Esophagus muscularis mucosa (tissue), 4 donors: ENCODE measurements at places on chromosomes 4 and X.
A peak's percentile ranks its signal among the peaks of the same experiment; 100 is the strongest.

DNA sequence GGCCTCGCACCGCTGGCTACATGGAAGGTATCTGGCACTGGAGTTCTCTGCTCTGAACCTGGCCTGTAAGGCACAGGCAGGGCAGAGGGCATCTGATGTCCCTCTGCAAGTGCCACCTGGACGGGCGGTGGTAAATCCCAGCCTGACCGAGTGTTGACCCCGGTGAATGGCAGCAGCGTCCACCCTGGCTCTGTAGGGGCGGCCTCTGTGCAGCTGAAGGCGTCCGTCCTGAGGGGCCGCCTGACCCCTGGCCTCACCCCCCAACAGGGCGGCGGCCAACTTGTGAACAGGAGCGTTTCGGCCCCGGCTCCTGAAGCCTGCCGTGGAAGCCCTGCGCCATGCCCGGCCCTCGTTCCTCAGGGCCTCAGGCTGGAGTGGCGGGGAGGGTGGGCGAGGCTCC is 51.4 kb downstream of the CPZ start:
- no peak overlapping the region for H3K27ac ChIP-seq
- no peak overlapping the region for H3K4me3 ChIP-seq
- DNase-seq, result no peak
- no peaks in the 10 kb centered on the region for H3K27me3 ChIP-seq
- no peaks in the 10 kb centered on the region for H3K4me1 ChIP-seq

- H3K27ac ChIP-seq, result no peak overlapping the region
- no peak for DNase-seq
- peaks cover 67% of the 10 kb centered on the region for H3K4me1 ChIP-seq
Observed at GRCh38 chr4:6705646-6706045, 4.0 kb downstream of the MRFAP1L1 start.

DNA sequence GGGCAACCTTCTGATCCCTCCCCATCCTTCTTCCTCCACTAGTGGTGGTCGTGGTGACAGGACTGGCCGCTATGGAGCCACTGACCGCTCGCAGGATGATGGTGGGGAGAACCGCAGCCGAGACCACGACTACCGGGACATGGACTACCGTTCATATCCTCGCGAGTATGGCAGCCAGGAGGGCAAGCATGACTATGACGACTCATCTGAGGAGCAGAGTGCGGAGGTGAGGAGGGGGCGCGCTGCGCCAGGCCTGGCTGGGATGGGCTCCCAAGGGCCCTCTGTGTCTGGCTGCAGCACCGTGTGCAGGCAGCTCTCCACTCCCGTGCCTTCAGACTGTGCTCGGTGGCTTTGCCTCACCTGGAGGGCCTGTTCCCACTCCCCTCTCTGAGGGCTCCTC is 24.3 kb downstream of the RBM10 start:
- H3K4me3 ChIP-seq, result no peak overlapping the region
- peaks cover 43% of the 10 kb centered on the region for H3K36me3 ChIP-seq
- peaks cover 13% of the 10 kb centered on the region for H3K4me1 ChIP-seq

GRCh38 chr4:10371869-10372471 is 85.3 kb downstream of the ZNF518B start:
- no peaks in the 10 kb centered on the region for H3K4me1 ChIP-seq
- no peak overlapping the region for H3K27ac ChIP-seq
- no peaks in the 10 kb centered on the region for H3K27me3 ChIP-seq
- peak; percentile 74 for DNase-seq
- H3K36me3 ChIP-seq, result no peaks in the 10 kb centered on the region
- no peak overlapping the region for H3K4me3 ChIP-seq

- no peak overlapping the region for H3K4me3 ChIP-seq
- H3K27me3 ChIP-seq, result no peaks in the 10 kb centered on the region
- no peak overlapping the region for H3K27ac ChIP-seq
- no peaks in the 10 kb centered on the region for H3K36me3 ChIP-seq
- DNase-seq, result no peak
Observed at GRCh38 chr4:82287720-82288119, 86.1 kb downstream of the HNRNPD start.

- no peaks in the 10 kb centered on the region for H3K27me3 ChIP-seq
- no peak overlapping the region for H3K4me3 ChIP-seq
- H3K4me1 ChIP-seq, result no peaks in the 10 kb centered on the region
Observed at GRCh38 chr4:78024085-78024484, 33.0 kb upstream of the FRAS1 start.

- H3K4me3 ChIP-seq, result peak overlapping the region; percentile 72
- H3K27me3 ChIP-seq, result no peaks in the 10 kb centered on the region
- peaks cover 22% of the 10 kb centered on the region for H3K4me1 ChIP-seq
- no peaks in the 10 kb centered on the region for H3K36me3 ChIP-seq
- no peak for DNase-seq
- peak overlapping the region; percentile 99 for H3K27ac ChIP-seq
Observed at GRCh38 chr4:6910340-6910959, 824 bp downstream of the TBC1D14 start.

DNA sequence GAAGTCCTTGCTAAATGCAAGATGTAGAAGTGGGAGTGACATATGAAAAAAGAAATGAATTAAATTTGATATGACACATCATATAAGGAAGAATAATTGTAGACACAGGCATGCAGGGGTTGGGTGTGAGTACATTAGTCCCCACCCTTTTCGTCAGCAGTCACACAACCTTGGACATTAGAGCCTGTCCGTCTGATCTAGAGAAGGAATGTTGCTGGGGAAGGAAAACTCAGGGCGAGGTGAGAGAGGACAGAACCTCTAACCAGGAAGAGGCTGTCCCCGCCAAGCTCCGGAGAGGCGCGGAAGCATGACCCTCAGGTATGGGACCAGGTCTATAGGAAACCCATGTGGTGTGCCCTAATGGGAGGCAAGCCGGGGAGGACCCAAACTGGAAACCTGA is 102.1 kb downstream of the RELL1 start:
- DNase-seq, result no peak
- no peak overlapping the region for H3K27ac ChIP-seq
- no peaks in the 10 kb centered on the region for H3K36me3 ChIP-seq
- H3K4me1 ChIP-seq, result no peaks in the 10 kb centered on the region

- no peaks in the 10 kb centered on the region for H3K4me1 ChIP-seq
- no peak for DNase-seq
- H3K27me3 ChIP-seq, result no peaks in the 10 kb centered on the region
- no peak overlapping the region for H3K4me3 ChIP-seq
- H3K36me3 ChIP-seq, result no peaks in the 10 kb centered on the region
Observed at GRCh38 chr4:128338634-128339355, 51.2 kb upstream of the PGRMC2 start.

DNA sequence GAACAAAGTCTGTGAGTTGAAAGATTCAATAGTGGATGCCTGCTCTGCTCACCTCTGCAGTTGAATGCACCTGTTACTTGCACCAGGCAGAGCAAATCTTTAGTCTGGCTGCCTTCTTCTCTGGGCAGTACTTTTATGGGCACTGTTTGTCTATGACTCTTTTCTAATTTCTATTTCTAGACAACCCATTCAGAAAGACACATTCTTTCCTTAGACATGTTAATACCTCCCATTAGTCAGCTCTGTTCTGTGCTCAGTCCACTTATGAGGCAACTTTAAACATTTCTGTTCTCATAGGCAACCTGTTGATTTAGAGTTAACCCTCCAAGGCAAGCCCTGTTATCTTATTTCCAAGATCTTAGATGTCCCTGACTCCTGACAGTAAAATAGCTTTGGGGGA is 108.9 kb downstream of the SYNPO2 start:
- peaks cover 80% of the 10 kb centered on the region for H3K4me1 ChIP-seq
- H3K4me3 ChIP-seq, result peak overlapping the region; percentile 8
- H3K36me3 ChIP-seq, result no peaks in the 10 kb centered on the region
- peak; percentile 14 for DNase-seq
- no peaks in the 10 kb centered on the region for H3K27me3 ChIP-seq
- H3K27ac ChIP-seq, result peak overlapping the region; percentile 91

DNA sequence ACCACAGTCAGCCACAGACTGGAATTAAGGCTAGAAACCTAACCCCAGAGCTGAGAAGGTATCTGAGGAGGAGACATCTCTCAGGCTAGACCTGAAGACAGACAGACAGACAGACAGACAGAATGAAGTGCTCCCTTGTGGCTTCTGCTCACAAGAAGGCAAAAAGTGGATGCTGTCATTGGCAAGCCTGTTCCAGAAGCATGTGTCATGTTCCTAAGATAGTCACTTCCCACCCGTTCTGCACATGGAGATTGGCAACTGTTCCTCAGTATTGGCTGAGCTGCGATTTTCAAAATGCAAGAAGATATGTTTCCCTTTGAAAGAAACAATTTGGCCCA is 166.4 kb downstream of the NSUN7 start:
- peaks cover 29% of the 10 kb centered on the region for H3K4me1 ChIP-seq
- H3K27me3 ChIP-seq, result no peaks in the 10 kb centered on the region
- DNase-seq, result no peak
- H3K27ac ChIP-seq, result no peak overlapping the region
- H3K36me3 ChIP-seq, result no peaks in the 10 kb centered on the region

DNA sequence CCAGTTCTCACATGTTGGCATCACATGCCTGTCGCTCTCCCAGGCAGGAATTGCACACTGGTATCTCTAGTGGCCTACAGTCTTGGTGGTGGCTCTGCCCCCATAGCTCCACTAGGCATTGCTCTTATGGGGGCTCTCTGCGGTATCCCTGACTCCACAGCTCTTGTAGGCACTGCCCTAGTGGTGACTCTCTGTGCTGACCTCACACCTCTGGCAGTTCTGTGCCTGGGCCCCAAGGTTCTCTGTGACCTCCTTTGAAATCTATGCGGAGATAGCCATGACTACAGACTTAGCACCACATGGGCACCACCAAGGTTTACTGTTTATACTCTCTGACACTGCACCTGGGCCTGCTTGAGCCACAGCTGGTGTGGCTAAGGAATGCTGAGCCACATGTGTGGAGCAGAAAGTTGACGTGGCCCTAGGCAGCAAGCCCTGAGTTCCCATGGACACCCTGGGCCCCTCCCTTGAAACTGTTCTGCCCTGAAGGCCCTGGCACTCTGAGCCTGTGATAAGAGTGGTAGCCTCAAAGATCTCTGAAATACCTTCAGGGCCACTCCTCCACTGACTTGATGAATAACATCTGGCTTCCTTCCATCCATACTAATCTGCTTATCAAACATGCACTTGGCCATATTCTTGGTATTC is 8.0 kb downstream of the SLC9B1 start:
- H3K36me3 ChIP-seq, result no peaks in the 10 kb centered on the region
- peak overlapping the region; percentile 74 for H3K27ac ChIP-seq
- H3K4me3 ChIP-seq, result no peak overlapping the region
- H3K4me1 ChIP-seq, result peaks cover 21% of the 10 kb centered on the region
